ENCODE measurements at places on chromosomes 7 and 10. TPM values are rescaled to one million over a fixed set of nuclear protein-coding genes. Genes with fewer than 3 reads are reported as not detected.

The GPR22 gene
- not detected for total RNA-seq

GRCh38 chr10:99470327-99470726 lies 39.9 kb upstream of the GOT1 start:
- DNase-seq: no peak

The ADIRF gene
- 2.5 TPM for total RNA-seq

- DNase-seq: no peak
Measured at GRCh38 chr7:129522088-129522970, 20.0 kb downstream of the SMKR1 start.

DNA sequence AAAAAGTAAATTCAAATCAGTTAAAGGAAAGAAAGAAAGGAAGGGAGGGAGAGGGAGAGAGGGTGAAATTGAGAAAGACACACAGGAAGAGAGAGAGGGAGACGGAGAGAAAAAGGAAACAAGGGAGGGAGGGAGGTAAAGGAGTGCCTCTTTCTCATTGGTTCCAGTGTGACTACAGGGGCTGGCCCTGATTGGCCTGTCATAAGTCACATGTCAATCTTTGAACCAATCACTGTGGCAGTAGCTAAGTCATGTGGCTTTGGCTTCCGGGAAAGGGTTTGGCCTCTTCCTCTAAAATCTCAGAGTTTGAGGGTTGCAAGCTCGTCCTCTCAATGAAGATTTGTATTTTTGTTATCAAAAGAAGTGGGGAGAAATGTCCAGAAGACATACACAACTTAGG lies 150.2 kb downstream of the RAB11FIP2 start:
- no peak for DNase-seq

The BMPER gene
- total RNA-seq: 4.1 TPM

GRCh38 chr7:48424731-48425130 lies 253.5 kb downstream of the ABCA13 start:
- peak; percentile 56 for DNase-seq

The SPAM1 gene
- not detected for total RNA-seq

The FAM20C gene
- total RNA-seq: 20.8 TPM

DNA sequence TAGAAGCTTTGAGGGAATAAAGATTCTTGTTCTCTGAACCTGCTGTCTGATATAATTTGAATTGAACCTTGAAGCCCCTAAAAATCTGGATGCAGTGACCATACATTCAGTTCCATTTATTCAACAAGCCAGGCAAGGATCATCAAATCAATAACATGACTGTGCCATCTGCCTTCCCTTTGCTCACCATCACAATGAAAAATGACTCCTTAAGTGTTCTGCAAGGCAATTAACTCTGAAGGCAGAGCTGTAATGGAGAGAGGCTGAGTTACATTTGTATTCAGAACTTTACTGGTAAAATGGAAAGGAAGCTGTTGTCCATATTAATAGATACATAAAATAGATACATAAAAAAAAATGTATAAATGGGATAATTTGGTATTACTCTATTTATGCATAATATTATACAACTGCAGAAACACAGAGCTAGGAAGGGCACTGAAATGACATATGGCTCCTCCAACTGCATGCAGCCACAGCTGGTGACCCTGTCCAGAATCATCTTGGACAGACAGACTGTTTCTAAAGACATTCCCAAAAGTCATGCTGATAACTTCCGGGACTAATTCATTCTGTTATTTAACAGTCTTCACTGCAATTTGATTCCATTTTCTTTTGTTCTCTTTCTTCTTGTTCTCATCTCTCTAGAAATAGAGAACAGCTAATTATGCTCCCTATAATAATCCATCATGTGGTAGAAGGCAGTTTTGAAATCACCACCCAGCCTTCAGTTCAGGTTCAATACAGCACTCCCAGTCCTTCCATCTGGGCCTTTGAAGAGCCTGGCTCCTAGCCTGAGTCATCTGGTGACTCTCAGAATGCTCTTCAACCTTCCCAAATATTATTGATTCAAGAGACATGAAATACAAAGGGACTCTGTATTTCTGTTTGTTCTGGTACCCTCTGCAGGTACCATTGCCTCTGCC lies 412.6 kb downstream of the GFRA1 start:
- no peak for DNase-seq

DNA sequence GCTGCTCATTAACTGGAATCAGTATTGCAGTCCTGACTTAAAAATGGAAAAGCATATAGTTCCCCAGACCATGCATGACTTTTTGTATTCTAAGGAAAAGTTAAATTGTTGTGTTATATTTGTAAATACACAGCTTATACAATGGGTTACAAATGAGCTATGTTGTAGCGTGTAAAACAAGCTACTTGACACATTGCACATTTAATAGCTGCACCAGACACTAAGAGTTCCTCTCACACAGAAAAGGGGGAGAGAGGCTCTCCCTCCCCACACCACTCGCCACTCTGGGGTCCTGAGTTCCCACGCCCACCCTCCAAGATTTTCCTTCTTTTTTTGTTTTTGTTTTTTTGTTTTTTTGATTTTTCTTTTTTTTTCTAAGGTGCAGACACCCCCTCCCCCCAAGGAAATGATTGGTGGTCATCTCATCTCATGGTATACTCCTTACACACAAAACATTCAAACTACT lies 6.3 kb downstream of the KLF6 start:
- DNase-seq: no peak

DNA sequence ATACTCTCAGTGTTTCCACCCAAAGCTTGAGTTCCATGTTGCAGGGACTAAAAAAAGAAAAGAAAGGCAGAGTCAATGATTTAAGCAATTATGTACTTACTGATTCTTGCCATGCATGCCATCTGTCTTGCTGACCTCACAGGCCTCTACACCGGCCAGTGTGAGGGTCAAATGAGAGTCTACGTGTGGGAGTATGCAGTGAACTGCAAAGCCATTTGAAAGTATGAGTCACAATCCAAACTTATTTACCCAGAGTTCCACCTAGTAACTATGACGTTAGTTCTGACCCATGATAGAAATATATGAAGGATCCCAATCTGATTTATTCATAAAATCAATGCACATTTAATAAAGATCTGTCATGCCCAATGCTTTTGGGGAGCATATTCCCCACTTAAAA lies 26.5 kb downstream of the PDE1C start:
- peak; percentile 35 for DNase-seq

The TBX20 gene
- total RNA-seq: not detected

- DNase-seq: peak; percentile 79
Measured at GRCh38 chr7:27784399-27785053, 44.6 kb downstream of the TAX1BP1 start.

The JAZF1 gene
- 5.6 TPM for total RNA-seq

GRCh38 chr7:8499128-8499527 lies 65.7 kb downstream of the NXPH1 start:
- no peak for DNase-seq

DNA sequence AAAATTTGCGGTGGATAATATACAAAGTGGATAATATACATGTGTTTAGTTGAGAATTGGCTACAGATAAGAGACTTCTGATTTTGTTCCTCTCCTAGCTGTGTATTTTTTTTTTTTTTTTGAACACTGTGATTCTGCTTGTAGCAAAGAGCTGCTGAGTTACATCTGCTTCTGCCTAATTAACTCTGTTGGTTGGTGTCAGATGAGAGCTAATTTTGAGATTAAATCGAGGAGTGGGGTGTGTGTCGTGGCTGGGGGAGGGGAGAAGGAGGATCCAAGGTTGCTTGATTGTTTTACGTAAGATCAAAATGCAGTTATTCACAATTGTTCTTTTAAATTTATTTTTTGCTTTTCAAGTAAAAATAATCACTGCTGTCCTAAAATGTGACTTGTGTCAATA lies 11.3 kb downstream of the KAT6B start:
- no peak for DNase-seq

GRCh38 chr7:1678081-1678543 lies 8.0 kb downstream of the ELFN1 start:
- DNase-seq: no peak

The CPA2 gene
- total RNA-seq: not detected

- no peak for DNase-seq
Measured at GRCh38 chr10:95295031-95295755, 4.4 kb upstream of the PDLIM1 start.

- no peak for DNase-seq
Measured at GRCh38 chr7:27164367-27165088, 809 bp downstream of the HOXA9 start.

DNA sequence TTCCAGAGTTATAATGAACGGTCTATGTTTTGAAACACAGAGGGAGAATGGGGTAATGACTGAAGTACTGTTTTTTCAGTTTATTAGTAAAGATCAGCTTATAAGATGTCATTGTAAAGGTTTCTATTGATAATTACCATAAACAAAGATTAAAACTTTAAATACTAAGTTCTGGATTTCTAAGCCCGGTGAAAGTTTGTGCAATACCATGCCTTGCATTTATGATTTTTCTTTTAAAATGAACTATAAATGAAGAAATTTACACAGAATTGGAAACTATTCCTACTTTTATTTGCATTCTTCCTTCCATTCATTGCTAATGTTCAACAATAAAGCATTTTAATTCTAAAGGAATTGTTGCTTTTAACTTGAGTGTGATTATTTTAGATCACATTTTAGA lies 4.9 kb downstream of the MEOX2 start:
- DNase-seq: no peak

GRCh38 chr7:120052884-120053382 lies 220.0 kb upstream of the KCND2 start:
- DNase-seq: peak; percentile 98

DNA sequence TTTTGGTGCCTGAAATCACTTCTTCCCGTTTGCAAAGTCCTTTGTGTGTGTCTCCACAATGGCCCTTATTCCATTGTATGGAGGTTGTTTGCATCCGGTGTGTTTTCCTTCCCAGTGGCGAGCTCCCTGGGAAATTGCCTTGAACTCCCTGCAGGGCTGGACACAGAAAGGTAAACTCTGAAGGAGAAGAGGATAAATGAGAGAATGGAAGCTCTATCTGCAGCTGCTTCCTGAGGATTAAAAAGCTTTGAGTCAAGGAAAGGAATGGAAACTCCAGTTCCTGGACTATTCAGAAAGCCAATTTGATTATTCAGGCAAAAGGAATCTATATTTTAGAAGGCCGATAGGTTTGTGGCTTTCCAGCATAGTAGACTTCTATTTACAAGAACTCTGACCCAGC lies 4.4 kb upstream of the GRK5 start:
- DNase-seq: peak; percentile 53

DNA sequence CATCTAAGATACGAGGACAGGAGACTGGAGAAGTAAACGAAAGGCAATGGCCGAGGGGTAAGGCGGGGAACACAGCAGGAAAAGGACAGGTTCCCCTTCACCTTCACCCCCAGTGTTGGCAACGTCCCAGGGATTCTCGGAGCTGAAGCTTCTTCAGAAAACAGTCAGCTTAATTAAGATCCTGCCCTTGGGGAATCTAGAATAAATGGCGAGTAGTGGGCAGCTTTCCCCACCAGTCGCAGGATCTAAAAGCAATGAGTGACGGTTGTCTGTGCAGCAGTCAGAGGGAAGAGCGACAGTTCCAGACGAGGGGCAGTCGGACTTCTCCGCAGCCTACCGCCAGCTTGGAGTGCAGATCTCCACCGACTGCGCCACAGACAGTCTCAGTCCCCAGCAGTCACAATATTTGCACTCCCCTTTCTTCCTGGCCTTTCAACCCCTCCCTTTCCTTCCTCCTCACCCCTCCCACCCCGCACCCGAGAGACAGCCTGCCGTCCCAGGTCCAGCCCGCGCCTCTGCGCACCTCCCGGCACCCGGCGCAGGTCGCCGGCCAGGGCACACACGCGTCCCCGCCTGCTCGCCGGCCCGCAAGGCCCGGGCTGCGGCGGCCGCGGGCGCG lies 10.9 kb upstream of the SP8 start:
- DNase-seq: no peak

The GNG11 gene
- 90.1 TPM for total RNA-seq

DNA sequence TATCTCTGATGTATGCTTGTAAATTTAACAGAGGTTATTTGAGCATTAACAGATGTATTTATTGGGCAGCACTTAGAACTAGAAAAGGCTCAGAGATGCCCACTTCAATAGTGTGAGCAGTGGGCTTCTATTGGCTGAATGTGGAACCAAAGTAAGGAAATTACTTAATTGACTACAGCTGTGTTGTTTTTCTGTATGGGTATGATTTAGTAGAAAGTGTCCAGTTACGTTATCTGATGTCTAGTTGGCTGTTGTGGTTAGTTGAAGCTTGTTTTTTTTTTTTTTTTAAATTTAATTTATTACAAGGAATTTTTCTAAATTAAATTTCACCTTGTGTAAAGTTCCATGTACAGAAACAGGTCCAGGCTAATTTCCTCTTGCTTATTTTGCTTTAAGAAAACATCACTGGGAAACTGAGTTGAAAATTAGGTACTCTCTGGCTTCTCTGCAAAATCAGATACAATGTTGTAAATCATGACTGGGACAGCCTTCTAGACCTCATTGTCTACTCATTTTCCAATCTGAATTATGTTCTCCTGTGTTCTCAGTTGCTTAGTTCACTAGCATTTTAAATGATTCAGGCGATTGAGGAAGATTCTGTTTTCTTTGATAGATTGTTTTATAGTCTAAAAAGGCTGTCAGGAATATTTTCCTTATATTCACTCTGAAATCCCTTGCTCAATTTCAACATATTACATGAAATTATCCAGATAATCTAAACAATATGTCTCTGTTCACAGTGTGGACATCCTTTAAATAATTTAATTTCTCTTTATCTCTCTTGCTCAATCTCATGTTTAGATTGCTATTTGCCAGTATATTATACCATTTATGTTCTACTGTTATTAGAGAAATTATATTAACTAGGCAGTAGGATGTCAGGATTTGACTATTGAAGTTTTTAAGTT lies 53.0 kb downstream of the PHF14 start:
- DNase-seq: peak; percentile 6

The CEP55 gene
- 102 TPM for total RNA-seq

DNA sequence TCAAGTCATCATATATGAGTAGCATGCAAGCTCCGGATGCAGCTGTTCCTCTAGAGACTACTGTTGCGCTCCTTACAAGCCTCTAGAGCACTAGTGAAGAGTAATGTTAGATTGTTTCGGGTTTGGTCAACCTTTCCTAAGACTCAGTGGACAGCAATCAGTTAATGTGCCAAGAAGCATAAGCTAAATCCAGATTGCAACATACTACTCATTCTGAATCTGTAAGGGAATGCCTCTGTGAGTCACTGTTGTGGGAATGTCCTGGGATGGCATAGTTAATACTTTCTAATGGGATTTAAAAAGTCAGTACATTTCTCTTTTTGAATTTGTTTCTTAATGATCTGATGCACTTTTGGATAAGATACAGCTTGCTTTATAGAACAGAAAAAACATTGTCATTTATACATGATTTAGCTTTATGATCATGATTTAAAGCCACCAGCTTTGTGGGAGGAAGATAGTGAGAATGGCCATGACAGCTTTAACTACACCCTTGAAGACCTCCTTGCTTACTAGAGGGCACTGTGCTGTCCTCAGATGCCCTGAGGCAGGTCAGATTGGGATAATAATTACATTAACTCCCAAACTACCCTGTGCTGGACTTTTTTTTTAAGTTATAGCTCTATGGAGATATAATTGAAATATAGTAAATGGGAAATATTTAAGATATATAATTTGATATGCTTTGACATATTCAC lies 138.4 kb downstream of the SDK1 start:
- peak; percentile 100 for DNase-seq
